ENCODE measurements at places on chromosomes 3 and 15.
A peak's percentile ranks its signal among the peaks of the same experiment; 100 is the strongest.

- no peak for DNase-seq
These were observed 90.3 kb downstream of the ITPR1 start for GRCh38 chr3:4583416-4583815.

- no peak for DNase-seq
These were observed 45.2 kb downstream of the KLHL25 start for GRCh38 chr15:85749261-85750151.

GRCh38 chr15:42456971-42457370, 34.0 kb downstream of the ZNF106 start:
- peak; percentile 4 for DNase-seq

- peak; percentile 38 for DNase-seq
These were observed 34.4 kb upstream of the HCN4 start for GRCh38 chr15:73403171-73403570.

DNA sequence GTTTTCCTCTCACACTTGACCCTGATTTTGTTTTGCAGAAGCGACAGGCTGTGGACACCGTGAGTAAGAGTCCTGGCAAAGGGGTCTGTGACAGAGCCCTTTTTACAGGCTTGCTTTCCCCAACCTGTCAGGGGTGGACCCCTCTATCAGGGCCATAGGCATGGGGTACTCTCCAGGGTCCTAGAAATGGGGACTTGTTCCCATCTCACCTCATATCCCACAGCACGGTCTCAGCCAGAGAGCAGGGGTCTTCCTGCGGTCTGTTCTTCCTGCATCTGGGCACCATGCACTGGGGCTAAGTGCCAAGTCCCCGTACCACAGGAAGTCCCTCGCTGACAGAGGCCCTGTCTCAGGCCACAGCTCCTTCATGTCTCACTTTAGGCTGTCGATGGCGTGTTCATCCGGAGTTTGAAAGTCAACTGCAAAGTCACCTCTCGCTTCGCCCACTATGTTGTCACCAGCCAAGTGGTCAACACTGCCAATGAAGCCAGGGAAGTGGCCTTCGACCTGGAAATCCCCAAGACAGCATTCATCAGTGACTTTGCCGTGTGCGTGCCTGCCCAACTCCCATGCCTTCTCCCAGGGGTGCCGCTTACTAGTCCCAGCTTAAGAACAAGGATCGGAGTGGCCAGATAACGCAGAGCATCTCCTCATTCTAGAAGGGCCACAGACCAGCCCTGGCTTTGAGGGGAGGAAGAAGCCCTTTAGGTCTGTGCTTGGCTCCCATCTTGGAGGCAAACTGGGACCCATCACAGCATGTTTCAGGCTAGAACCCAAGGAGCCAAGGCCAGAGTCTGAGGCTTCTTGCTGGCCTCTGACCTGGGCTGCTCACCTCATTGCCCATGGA, 783 bp downstream of the ITIH1 start:
- DNase-seq: no peak

GRCh38 chr3:90016555-90016954, 909.1 kb downstream of the EPHA3 start:
- DNase-seq: no peak

DNA sequence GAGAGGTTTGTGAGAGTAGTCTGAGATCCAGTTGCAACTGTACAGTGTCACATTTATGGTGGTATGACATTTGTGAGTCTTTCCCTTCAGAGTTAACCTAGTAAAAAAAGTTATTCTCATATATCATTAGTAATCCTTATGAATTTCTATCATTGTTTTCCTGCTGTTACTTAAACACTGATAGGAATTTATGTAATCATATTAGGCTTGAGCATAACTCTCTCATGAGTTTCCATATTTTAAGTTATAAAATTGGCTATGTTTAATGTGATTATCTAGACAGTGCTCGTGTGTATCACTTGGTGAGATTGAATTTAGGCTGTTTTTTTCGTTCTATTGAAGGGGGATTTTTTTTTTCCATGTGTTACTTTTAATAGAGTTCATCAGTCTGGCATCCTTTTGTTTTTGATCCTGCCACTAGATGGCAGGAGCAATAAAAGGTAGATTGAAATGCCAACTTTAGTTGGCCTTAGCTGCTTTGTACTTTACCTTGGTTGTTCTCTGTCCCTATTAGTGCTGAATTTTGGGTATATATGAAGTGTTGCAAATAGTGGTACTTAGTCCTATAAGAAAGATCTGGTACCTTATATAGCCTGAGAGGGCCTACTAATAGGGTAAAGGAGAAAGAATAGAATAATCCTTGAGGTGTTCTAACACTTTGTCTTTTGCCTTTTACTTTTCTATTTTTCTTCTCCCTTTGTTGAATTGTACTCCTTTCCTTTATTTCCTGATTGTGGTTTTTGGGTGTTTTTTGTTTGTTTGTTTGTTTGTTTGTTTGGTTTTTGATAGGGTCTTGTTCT, 17.9 kb downstream of the STT3B start:
- DNase-seq: no peak

GRCh38 chr3:68228856-68229255, 574.4 kb upstream of the SUCLG2 start:
- DNase-seq: no peak

DNA sequence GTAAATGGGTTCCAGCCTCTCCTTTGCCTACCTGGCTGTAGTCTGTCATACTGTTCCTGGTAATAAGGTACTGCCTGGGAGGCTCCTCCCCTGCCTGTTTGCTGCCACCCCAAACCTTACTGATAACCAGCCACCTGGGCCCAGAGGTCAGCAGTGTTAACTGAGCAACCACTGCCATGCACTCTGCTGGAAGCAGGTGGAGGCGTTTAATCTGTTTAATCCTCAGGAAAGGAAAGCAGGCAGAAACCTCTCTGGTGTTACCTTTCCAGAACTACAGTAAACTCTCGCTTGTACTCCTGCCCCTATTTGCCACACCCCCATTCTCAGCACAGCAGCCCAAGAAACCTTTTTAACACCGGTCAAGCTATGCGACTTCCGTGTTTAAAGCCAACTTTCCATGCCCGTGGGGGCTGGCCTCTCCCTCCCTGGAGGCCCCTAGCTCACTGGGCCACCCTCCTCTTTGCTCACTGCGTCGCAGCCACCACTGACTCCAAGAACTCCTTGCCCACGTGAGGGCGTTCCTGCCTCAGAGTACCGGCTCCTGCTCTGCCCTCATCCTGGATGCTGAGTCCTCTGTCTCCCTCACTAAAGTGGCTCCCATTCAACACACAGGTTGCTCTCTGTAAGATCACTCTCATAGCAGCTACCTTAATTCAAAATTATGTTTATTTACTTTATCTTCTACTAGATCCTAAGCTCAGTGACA, 8.3 kb downstream of the BDH1 start:
- DNase-seq: no peak

DNA sequence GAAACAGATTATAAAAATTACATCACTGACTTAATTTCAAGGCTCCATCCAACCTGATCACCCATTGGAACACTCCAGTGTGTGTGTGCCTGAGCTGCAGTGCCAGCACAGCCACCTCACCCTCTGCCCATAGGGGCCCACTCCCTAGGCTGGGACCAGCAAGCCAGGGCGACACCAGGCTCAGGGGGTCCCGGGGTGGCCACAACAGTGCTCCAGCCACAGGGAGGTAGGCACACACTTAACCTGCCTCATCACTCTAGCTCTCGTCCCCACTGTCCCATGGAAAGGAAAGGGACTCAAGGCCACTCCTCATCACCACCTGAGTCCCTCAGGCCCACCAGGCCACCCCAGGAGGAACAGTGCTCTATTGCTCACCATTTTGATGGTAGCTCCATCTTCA, 24.9 kb downstream of the ZXDC start:
- no peak for DNase-seq
